Neural crest cell (in vitro differentiated cells): ENCODE measurements at places on chromosomes 16 and 17.

DNA sequence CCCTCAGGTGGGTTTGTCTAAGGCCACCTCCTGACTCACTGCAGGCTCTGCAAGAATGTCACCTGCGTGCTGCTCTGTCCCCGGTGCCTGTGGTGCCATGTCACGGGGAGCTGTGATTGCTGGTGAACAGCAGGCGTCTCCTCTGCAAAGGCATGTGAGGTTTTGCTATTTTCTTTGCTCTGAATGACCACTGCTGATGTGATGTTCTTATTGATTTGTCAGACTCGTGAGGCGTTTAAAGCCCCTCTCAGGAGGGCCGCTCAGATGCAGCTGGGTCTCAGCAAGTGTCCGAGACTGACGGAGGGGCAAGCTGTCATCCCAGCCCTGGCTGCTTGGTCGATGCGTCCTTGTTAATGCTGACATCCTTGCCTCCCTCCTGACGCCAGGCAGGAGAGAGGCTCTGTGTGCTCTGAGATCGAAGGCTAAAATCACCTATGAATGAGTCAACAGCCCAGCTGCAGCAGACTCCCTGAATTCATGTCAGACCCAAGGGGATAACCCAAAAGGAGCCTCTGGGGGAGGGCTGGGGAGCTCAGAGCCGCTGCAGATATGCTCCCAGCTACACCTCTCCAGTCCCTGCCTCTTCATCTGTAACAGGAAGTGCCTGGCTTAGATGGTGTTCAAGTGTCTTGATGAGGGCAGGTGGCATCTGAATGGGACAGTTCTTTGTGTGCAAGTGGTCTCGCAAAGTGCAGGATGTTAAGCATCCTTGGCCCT lies 11.8 kb upstream of the PEMT start:
- no peak for DNase-seq

DNA sequence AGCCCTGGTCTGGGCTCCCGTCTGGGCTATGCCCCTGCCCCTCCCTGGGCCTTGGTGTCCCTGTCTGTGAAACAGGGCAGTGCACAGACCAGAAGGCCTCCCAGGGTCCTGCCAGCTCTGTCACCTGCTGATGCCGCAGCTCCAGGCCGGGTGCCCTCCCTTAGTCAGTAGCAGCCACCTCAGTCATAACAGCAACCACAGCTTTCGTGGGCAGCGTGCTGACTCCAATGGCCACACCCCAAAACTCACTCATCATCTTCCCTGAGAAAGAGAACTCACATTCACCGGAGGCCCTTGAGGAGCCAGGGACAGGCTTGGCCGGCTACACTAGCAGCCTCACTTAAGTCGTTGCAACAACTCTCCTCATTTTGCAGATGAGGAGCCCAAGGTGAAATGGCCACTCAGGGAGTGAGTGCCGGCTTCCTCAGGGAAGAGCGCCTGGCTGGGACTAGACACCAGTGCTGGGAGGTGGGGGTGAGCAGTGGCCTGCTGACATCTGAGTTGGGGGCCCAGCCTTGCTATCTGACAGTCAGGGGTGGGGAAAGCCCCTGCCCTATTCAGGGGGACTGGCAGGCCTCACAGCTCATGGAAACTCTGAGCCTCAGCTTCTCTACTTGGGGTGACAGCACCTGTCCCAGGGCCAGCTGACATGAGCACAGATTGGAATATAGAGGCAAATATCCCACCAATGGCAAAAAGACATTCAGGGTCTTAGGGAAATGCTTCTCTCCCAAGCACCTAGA lies 22.6 kb downstream of the SLC5A10 start:
- no peak for DNase-seq

GRCh38 chr17:53627511-53627910 lies 195.2 kb upstream of the KIF2B start:
- no peak for DNase-seq

- no peak for DNase-seq
These were observed 18.2 kb upstream of the BHLHA9 start for GRCh38 chr17:1251866-1252608.

DNA sequence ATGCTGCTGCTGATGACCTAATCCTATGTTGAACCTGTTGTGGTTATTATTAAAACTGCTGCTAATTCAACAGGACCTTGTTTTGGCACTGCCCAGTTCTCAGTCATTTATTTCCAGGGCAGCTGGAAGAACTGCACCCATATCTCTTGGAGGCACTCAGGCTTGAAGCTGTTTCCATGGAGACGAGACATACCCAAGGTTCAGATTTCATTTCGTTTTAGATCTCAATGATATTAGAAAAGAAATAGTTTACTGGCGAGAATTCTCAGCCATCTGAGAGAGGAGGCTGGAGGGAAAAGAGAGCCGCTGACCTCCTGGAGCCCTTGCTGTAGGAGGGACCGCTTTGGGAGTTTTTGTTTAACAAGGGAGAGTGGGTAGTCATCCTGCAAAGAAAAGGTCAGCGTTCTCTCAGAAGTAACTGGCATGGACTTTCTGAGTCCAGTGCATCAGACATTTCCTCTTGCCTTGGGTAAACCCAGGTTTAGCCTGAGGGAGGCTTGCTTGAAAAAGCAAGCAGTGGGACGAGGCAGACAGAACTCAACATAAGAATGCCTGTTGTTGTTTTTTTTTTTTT lies 75.4 kb downstream of the YPEL2 start:
- no peak for DNase-seq

- no peak for DNase-seq
These were observed 1.8 kb upstream of the HELZ start for GRCh38 chr17:67246653-67247415.

DNA sequence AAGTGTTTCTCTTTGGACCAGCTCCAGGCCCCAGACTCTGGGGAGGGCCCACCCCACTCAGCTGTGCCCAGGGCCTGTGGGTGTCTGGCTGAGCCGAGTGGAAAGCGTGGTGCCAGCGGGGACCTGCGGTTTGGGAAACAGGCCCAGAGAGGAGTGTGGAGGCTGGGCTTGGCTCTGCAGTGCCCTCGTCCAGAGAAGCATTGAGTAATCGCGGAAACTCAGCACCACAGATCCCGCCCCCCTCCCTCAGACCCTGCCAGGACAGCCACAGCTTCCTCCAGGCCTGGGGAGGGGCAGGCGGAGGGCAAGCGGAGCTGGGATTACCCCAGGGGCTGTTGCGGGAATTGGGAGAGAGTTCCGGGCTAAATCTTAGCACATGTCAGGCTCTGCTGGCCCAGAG lies 14.6 kb upstream of the PITPNA start:
- DNase-seq, result no peak

GRCh38 chr17:45428931-45429338 lies 3.7 kb downstream of the ARHGAP27 start:
- no peak for DNase-seq

GRCh38 chr17:39920218-39921210 lies 2.1 kb upstream of the GSDMB start:
- no peak for DNase-seq

- no peak for DNase-seq
These were observed 170.3 kb downstream of the CHD9 start for GRCh38 chr16:53224951-53225533.

DNA sequence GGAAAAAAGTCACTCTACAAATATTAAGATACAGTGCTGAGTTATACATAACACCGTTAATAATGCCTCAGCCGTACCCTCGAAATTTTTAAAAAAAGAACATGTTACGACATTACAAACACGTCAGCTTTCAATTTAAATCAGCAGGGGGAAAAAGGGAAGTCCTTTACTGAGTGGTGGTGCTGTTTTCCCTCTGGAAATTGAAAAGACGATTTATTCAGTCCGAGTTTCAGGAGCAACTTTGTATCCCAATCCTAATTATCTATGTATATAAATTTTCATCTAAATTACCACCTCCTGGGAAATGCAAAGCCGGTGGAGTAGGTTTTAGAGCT lies 1.3 kb downstream of the NETO2 start:
- no peak for DNase-seq

DNA sequence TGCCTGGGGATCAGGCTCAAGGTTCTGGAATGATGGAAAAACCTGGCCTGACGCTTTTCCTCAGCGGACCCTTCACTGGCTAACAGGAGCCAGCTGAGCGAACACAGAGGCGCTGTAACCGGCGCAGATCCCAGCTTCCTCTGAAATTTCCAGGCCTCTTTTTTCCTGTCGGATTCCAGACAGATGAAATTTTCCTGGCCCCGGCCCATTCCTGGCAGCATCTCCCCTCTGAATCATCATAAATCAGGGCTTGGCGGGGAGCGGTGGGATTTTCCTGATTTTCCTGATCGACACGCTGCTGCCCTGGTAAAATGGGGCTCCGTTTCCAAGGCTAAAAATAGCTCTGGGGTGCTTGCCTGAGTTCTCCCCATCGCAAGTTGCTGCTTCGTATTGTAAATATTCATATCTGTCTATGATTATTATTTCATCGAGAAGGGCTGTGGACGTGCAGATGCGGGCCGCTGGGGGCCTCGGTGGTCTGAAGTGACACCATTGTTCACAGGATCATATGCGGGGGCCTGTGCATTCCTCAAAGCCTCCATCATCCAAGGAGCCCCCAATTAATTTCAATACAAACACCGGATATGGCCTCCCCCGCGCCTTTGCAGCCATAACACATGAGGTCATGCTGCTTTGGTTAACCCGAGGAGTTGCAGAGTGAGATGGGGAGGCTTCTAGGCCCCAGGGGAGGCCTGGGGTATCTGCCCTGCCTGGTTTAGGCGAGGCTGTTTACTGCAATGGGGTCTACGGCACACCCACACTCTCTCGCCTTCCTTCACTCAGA lies 45.8 kb upstream of the ETV4 start:
- DNase-seq, result no peak

DNA sequence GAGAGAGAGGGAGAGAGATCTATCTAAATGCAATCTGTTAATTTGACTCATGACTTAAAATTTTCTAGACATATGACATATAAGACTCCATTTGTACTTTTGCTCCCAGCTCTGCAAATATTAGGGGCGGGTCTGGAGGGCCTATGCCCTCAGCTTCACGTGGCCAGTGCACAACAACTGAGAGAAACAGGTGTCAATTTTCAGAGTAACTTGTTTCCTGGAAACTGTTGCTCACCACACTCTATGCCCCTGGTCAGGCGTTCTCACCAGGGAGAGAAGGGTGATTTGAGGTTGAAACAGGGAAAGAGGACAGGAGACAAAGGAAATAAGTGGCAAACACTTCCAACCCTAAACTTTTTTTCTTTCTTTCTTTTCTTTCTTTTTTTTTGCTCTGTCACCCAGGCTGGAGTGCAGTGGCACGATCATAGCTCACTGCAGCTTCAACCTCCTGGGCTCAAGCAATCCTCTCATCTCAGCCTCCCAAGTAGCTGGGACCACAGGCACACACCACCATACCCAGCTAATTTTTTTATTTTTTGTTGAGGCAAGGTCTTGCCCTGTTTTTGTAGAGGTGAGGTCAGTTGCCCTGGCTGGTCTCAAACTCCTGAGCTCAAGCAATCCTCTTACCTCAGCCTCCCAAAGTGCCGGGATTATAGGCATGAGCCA lies 270.0 kb downstream of the SLC39A11 start:
- DNase-seq, result no peak

- DNase-seq, result no peak
These were observed 577 bp downstream of the GSPT1 start for GRCh38 chr16:11915114-11915643.

DNA sequence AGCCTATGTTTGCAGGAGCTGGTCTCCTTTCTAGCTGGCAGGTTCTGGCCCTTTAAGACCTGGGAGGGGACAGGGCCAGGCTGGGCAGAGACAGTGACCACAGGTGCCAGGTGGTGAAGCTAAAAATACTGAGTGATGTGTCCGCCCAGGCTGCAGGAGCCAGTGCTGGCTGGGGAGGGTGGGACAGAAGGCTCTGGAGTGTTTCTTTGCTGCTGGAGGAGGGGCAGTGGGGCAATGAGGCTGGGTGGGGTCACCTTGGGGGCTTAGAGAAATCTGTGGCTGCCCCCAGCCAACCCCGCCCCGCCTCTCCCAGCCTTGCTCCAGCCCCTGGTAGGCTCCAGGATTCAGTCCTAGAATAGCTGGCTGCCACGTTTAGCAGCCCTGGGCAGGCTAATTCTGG lies 30.4 kb upstream of the SBK1 start:
- DNase-seq, result no peak

- no peak for DNase-seq
These were observed 254.4 kb upstream of the PMFBP1 start for GRCh38 chr16:72426386-72426785.

DNA sequence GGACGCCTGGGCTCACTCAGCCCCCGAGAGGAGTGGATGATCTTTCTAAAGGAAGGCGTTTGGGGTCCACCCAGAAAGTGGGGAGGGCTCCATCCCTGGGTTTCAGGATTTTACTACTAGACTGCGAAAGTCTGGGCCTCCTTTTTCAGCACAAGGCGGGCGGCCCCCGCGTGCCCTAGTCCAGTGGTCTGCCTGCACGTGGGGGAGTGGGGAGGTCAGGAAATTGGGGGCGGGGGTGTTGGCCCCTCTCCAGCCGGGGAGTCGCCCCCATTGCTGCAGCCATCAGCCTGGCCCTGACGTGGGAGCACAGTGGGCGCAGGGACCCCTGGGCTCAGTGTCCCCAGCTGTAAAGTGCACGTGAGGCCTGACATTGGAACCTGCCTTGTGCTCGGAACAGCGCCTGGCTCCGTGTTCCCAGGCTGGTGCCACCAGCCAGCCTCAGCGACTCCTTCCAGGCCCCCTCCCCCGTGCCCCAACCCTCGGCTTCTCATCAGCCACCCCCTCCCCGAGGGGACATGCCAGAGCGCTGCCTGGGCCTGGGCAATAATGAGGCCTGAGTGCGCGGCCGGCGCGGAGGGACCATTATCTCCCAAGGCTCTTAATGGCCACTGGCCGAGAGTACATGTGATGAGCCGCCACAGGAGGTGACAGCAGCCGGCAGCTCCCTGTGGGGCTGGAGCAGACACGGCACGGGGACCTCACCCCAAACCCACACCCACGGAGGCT lies 2.4 kb upstream of the C1QTNF8 start:
- DNase-seq, result no peak

DNA sequence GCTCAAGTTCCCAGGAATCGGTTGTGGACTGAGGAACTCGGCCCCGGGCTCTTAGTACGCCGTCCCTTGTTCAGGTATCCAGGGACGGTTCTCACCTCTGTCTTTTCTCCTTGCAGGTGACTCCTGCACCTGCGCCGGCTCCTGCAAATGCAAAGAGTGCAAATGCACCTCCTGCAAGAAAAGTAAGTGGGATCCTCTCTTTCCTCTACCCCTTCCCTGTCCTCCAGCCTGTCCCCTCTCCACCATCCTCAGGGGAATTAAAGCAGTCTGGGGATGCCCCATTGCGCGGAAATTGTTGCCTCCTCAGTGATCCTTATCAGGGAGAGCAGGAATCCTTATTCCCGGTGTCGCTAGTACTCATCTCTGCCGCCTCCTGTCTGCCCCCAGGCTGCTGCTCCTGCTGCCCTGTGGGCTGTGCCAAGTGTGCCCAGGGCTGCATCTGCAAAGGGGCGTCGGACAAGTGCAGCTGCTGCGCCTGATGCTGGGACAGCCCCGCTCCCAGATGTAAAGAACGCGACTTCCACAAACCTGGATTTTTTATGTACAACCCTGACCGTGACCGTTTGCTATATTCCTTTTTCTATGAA lies 585 bp downstream of the MT2A start:
- no peak for DNase-seq

GRCh38 chr17:48589831-48590606 lies at the start of gene HOXB3:
HOXB3 (minus strand) TSS chr17:48590241; CDS start chr17:48552474, 37,767 bp downstream.
- no peak for DNase-seq

DNA sequence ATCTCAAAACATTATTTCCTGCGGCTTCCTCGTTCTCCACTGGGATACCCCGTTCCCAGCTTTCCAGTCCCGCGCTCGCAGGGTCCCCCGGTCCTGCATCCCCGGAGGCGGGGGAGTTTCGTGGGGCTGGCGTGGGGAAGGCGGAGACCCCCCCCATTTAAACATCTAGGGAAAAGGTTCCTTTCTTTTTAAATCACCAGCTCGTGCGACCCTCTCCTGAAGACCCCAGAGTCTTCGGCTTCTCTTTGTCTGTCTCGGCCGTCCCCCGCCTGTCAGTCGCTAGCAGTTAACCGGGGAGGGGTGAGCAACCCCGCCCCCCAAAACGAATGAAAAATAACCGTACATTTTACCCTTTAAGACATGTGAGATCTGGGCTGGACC lies 473 bp upstream of the IGF2BP1 start:
- peak; percentile 58 for DNase-seq
